Neural crest cell (in vitro differentiated cells): ENCODE measurements at places on chromosomes 1 and 21. TPM values are rescaled to one million over a fixed set of nuclear protein-coding genes. Genes with fewer than 3 reads are reported as not detected.

GRCh38 chr21:25370311-25370744 is 237.0 kb downstream of the MRPL39 start:
- H3K4me1 ChIP-seq, result no peaks in the 10 kb centered on the region
- no peak overlapping the region for H3K27ac ChIP-seq
- H3K27me3 ChIP-seq, result peaks cover 3% of the 10 kb centered on the region
- DNase-seq, result no peak
- H3K36me3 ChIP-seq, result no peaks in the 10 kb centered on the region
- H3K4me3 ChIP-seq, result no peak overlapping the region

The VAV3 gene
- 2.6 and 2.9 TPM in 2 replicates for total RNA-seq

DNA sequence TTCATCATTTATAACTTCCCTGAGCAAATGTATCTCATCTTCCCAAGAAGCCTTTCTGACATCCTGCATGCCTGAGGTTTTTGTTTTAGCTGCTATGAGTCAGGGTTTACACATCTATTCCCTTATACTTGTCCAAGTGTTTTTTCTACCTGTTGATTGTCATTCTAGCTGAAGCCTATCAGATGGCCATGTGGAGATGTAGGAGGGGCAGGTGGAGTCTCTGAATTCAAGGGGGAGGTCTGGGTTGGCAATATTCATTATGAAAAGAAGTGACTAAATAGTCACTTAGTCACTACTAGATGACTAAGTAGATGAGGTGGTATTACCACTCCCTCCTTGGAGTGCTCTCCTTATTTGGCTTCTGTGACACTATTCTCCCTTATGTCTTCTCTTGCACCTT is 52.4 kb downstream of the XCL1 start:
- no peaks in the 10 kb centered on the region for H3K36me3 ChIP-seq
- H3K4me1 ChIP-seq, result no peaks in the 10 kb centered on the region
- no peak overlapping the region for H3K27ac ChIP-seq
- DNase-seq, result no peak

- H3K27me3 ChIP-seq, result no peaks in the 10 kb centered on the region
- H3K4me1 ChIP-seq, result peaks cover 13% of the 10 kb centered on the region
- no peaks in the 10 kb centered on the region for H3K36me3 ChIP-seq
- H3K4me3 ChIP-seq, result no peak overlapping the region
- no peak for DNase-seq
- no peak overlapping the region for H3K27ac ChIP-seq
Observed at GRCh38 chr1:171310661-171311087, 3.3 kb upstream of the FMO4 start.

DNA sequence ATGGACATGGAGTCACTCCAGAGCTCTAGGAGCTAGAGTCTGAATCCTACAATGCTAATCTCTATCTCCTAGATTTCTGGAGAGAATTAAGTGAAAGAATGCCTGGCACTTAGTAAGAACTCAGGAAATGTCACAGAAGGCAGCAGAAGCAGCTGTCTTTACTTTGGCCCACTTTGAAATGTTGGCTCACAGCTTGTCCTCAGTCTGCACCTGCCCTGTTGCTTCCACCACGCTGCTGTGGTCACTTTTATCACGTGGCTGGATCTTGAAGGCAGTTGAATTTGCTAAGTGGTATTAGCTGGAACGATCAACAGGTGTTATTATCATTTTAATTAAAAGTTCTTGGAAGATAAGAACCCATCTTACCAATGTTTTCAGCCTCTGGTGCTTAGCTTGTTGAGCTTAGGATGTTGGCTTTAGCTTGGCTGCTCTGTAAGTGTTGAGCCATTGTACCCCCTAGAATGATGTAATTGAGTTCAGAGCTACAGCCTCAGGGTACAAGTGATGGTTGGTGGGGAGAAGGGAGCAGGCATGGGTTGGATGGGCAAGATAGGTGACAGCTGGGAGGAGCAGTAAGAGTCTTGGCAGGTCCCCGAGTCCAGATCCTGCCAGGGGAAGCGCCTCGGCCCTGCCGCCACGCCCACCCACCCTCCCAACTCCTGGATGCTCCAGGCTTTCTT is 41.9 kb upstream of the EPS8L3 start:
- H3K27me3 ChIP-seq, result no peaks in the 10 kb centered on the region
- DNase-seq, result no peak
- no peak overlapping the region for H3K4me3 ChIP-seq
- no peak overlapping the region for H3K27ac ChIP-seq

GRCh38 chr1:62840555-62840954 is 56.6 kb downstream of the ATG4C start:
- no peak overlapping the region for H3K27ac ChIP-seq
- H3K27me3 ChIP-seq, result no peaks in the 10 kb centered on the region
- H3K36me3 ChIP-seq, result no peaks in the 10 kb centered on the region
- no peak overlapping the region for H3K4me3 ChIP-seq

The FAM72C gene
- 5.1 and 7.1 TPM in 2 replicates for total RNA-seq

DNA sequence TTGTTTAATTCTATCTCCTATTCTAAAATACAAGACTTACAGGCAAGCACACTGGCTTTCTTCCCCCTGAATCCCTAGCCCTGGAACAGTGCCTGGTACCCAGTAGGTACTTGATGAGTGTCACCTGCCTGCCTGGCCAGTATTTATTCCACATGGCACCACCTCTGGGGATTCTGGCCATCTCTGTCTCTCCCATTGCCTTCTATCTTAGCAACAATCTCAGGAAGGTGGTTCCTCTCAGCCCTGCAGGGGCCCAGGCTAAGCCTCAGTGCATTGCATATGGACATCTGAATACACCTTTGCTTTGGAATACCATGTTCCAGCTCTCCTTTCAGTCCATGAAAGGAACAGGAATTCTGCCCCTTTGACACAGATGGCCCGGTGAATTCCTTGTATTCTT is 81.0 kb downstream of the HIVEP3 start:
- no peaks in the 10 kb centered on the region for H3K36me3 ChIP-seq
- DNase-seq, result no peak
- H3K27ac ChIP-seq, result no peak overlapping the region
- H3K27me3 ChIP-seq, result no peaks in the 10 kb centered on the region
- H3K4me3 ChIP-seq, result no peak overlapping the region

DNA sequence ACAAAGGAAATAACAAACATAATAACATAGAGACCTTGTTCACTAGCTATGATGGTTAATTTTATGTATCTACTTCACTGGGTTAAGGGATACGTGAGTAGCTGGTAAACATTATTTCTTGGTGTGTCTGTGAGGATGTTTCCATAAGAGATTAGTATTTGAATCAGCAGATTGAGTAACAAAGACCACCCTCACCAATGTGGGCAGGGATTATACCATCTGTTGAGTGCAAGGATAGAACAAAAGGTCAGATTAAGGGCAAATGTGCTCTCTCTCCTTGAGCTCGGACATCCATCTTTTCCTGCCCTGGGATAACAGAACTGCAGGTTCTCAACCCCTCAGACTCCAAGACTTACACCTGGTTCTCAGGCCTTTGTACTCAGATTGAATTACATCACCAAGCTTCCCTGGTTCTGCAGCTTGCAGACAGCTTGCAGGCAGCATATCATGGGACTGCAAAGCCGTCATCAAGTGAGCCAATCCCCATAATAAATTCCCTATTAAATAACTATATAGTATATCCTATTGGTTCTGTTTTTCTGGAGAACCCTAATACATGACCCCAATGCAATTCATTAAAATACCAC is 9.2 kb downstream of the SPATA6 start:
- no peak for DNase-seq
- no peaks in the 10 kb centered on the region for H3K27me3 ChIP-seq
- no peaks in the 10 kb centered on the region for H3K36me3 ChIP-seq
- peaks cover 8% of the 10 kb centered on the region for H3K4me1 ChIP-seq
- H3K4me3 ChIP-seq, result no peak overlapping the region

The S100A7A gene
- not detected in 2 replicates for total RNA-seq

DNA sequence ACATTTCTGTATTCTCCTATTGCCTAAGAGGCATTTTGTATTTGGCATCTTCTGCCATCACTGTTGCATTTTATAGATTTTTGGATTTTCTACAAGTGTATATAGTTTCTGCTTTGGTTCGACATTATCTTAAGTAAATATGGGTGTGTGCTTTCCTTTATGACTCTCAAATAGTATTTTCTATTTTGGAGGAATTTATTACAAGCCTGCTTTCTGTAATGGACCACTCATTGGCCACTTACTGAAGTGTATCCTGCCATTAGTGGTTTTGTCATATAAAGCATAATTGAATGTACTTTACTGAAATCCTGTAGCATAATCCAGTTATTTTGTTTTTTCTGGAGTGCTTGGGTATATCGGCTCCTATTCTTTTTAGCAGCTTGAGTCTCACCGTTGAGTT is 184.3 kb downstream of the PATJ start:
- H3K27ac ChIP-seq, result no peak overlapping the region
- no peaks in the 10 kb centered on the region for H3K27me3 ChIP-seq
- H3K4me1 ChIP-seq, result no peaks in the 10 kb centered on the region

DNA sequence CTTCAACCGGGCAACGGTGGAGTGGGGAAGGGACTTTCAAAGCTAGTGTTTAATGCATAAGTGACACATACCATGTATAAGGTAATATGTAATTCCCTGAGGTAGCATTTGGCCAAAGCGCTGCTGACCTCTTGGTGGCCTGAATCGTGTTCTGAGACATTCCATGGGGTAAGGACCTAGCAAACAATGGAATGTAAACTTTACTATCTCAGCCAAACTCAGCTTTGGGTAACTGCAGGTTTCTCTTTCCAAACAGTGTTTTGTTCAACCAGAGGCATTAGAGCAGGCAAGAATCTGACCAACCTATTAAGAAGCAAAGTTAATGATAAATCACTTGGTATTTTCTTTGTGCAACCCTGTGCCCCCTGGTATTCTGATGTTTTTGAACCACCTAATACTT is 22.0 kb downstream of the TGFB2 start:
- no peak overlapping the region for H3K4me3 ChIP-seq
- H3K4me1 ChIP-seq, result peaks cover 27% of the 10 kb centered on the region
- peaks cover 6% of the 10 kb centered on the region for H3K36me3 ChIP-seq
- no peak overlapping the region for H3K27ac ChIP-seq
- H3K27me3 ChIP-seq, result no peaks in the 10 kb centered on the region

The GJA4 gene
- total RNA-seq, result 20.2 and 22.3 TPM in 2 replicates

DNA sequence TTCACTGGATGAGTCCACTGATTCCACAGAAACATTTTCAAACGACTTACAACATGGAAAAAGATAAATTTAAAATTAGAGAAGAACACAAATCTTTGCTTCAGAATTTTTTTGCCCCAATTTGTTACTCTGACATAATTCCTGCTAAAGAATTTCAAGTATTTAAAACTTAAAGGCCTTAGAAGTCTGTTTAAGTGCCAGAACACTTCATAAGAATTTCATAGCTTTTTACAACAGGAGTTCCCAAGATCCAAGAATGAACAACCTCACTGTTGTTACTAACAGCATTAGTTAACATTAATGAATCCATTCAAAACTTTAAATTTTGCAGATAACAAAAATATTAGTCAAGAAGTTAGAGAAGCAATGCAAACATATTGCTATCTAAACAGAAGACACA is 31.7 kb downstream of the ARHGAP29 start:
- H3K27me3 ChIP-seq, result peaks cover 3% of the 10 kb centered on the region
- no peak overlapping the region for H3K4me3 ChIP-seq
- no peaks in the 10 kb centered on the region for H3K4me1 ChIP-seq
- H3K27ac ChIP-seq, result no peak overlapping the region
- DNase-seq, result no peak

GRCh38 chr1:205972491-205973168 is 29.4 kb upstream of the SLC26A9 start:
- peaks cover 47% of the 10 kb centered on the region for H3K4me1 ChIP-seq
- no peak overlapping the region for H3K4me3 ChIP-seq
- no peak for DNase-seq
- H3K36me3 ChIP-seq, result peaks cover 4% of the 10 kb centered on the region
- H3K27ac ChIP-seq, result no peak overlapping the region
- no peaks in the 10 kb centered on the region for H3K27me3 ChIP-seq

GRCh38 chr1:159936273-159936904 is 9.0 kb downstream of the IGSF9 start:
- H3K27me3 ChIP-seq, result no peaks in the 10 kb centered on the region
- H3K4me3 ChIP-seq, result no peak overlapping the region
- H3K27ac ChIP-seq, result no peak overlapping the region
- peaks cover 23% of the 10 kb centered on the region for H3K4me1 ChIP-seq

DNA sequence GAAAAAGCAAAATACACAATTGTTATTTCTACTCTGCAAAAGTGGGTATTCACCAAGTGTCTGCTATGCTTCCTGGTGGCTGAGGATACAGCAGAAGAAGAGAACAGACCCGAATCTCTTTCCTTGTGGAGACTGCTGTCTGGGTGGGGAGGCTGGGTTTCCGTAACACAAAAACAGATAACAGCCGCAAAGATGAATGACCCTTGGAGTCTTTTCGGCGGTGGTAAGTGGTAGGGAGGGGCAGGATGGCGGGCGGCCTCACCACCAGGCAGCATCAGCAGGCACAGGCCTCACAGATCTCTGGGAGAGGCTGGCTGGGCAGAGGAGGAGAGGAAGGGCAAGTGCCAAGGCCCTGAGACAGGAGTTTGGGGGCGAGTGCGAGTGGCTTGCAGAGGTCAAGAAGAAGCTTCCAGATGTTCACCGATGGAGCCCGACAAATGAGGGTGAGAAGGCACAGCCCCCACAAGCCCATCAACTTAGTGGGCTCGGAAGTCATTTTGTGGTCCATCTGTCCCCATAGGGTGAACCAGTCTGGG is 164.2 kb downstream of the RHOU start:
- no peak for DNase-seq
- peaks cover 36% of the 10 kb centered on the region for H3K4me1 ChIP-seq
- H3K27me3 ChIP-seq, result peaks cover 4% of the 10 kb centered on the region
- H3K27ac ChIP-seq, result no peak overlapping the region
- H3K36me3 ChIP-seq, result no peaks in the 10 kb centered on the region
- H3K4me3 ChIP-seq, result no peak overlapping the region

GRCh38 chr1:206579747-206580437 is 32.4 kb downstream of the EIF2D start:
- no peak overlapping the region for H3K27ac ChIP-seq
- no peaks in the 10 kb centered on the region for H3K27me3 ChIP-seq
- peaks cover 8% of the 10 kb centered on the region for H3K4me1 ChIP-seq
- H3K4me3 ChIP-seq, result no peak overlapping the region

DNA sequence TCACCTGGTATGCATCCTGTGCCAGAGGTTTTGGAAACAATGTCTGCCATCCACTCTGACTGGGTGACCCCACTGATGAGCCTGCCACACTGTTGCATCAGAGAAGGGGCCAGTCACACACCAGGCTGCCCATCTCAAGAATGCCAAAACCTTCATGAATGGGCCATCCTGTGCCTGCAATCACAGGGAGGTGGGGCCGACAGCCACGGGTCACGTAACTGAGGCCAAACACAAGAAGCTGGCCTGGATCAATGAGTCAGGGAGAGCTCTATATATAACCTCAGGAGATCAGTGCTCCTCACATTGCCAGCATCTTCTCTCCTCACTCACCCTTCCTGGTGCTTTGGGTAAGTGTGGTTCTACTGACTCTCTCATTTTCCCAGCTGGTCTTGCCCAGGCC is at the start of gene LORICRIN:
TSS of gene LORICRIN (plus strand) at position 301 of the 400 bp plus-strand sequence. CDS start 1,263 bp downstream, outside the sequence.
- H3K4me1 ChIP-seq, result peaks cover 11% of the 10 kb centered on the region
- DNase-seq, result no peak
- H3K4me3 ChIP-seq, result peak within 1 kb of the TSS; percentile 79

GRCh38 chr21:42567861-42568260 is 54.2 kb downstream of the SLC37A1 start:
- no peak overlapping the region for H3K27ac ChIP-seq
- DNase-seq, result no peak
- peaks cover 24% of the 10 kb centered on the region for H3K4me1 ChIP-seq
- no peaks in the 10 kb centered on the region for H3K36me3 ChIP-seq
- H3K27me3 ChIP-seq, result no peaks in the 10 kb centered on the region
